Dorsolateral prefrontal cortex (tissue), 122 donors: ENCODE measurements at places on chromosomes 6 and 20. TPM values are rescaled to one million over a fixed set of nuclear protein-coding genes. Genes with fewer than 3 reads are reported as not detected.

DNA sequence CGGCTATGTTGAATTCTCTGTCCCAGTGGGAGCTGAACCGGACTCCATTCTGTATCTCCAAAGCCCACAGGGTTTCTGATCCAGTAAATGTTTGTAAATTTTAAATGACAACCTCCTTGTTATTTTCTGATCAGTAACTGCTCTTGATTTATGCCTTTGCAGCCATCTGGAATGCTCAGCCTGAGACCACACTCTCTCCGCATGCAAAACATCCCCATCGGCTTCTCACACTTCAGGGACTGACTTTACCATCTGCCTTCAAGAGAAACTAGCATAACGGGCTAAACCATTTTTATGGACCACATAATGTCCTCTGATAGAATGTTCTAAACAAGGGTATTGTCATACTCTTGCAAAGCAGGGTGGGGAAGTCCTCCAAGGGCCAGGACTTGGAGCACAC, 94.5 kb upstream of the FOXQ1 start:
- no peak for DNase-seq

DNA sequence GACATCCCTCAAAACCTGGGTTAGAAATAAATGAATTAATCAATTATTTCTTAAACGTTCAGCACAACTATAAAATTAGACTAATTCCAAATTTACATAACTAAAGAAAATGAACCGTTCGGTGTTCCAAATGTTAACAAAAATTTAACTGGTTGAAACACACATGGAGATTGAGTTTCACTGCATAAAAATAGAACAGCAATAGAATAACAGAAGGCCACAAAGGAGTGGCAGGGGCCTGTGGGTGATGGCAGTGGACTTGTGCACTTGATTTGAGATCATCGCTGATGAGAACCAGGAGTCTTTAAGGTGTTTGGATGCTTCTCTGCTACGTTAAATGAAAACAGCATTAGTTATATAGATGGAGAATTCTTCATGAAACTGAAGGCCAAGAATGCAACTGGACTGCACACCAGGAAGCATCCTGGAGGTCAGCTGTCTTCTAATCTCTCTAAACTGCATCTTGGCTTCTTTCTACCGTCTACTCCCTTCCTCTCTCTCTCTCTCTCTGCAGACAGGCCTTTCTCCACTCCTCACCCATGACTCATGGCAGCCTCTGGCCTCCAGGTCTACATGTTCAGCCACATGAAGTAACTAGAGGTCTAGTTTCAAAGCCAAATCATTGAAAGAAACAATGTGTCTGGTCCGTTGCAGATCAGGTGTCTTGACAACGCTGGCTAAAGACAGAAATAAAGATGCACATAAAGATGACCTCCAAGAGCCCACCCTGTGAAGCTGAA, 111.3 kb downstream of the SIM1 start:
- DNase-seq = no peak

DNA sequence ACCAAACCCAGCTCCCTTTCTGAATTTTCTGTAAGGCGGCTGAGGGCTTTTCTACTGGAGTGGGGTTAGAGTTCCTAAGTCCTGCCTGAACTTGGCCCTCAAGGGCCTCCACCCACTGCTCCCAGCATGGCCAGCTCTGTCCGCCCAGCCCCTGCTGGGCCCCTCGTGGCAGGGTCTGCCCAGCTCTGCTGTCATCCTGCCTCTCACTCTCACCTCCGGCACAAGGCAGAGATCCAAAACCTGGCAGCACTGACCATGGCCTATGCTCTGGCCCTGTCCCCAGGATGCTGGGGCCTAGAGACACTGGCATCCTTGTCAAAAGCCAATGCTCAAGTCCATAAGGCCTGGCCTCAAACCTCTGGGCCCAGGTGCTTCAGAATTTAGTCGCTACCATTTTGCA, 61.1 kb downstream of the TAF4 start:
- DNase-seq = no peak

- DNase-seq = peak; percentile 37
These were observed 386.5 kb upstream of the SULF2 start for GRCh38 chr20:48171626-48172356.

- DNase-seq = no peak
These were observed 20.2 kb downstream of the MCUR1 start for GRCh38 chr6:13794184-13794583.

- no peak for DNase-seq
These were observed 222.8 kb downstream of the KIF16B start for GRCh38 chr20:16350465-16350864.

Gene LY6G5B
- 19.5 TPM for total RNA-seq

Gene HLA-DQA1
- 3.0 TPM for total RNA-seq

DNA sequence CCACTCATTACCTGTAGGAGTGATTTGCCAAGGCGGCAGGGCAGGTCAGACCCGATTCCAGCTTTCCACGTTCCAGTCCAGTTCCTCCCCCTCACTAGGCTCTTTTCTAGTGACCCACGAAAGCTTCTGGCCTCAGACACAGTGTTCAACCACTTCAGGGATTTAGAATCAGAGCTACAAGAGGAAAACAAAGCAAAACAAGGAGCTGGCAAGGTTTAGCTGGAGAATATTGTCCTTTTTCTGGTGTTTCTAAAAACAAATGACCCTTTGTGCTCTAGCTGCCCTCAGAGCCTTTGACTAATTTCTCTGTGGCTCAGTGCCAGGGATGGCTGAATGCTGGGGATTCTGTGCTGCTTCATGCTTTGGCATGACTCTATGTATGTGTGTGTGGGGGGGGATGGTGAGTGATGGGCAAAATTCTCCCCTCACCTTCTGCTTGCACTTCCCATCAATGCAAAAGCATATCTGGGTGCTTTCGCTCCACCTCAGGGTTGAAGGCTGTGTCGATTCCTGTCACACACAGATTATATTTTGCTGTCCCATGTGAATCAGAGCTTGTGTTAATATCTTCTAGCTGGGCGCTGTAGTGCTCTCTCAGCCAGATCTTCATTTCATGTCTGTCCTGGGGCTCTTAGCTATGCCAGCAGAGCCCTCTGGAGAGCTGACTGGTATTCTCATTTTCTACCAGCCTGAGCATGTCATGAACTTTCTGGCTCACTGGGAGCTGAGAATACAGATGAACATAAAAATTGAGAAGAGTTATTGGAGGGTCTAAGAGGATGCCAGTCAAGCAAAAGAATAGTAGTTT, 19.3 kb upstream of the NEDD9 start:
- DNase-seq = peak; percentile 65

DNA sequence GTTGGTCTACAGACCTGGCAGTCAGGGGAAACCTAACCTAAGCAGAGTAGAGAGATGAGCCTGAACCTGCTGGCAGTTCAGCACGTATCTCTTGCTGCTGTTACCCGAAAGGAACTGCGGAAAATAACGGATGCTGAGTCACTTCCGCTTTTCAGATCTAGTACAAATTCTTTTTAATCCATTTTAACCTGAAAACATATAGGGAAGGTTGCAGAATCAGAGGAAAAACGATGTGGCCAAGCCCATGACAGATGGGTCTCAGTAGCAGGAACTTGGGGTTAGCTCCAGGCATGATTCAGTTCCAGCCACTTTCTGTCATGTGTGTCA, 351.9 kb upstream of the PRND start:
- DNase-seq = no peak

Gene PTPRK
- 136 TPM for total RNA-seq

GRCh38 chr6:27312950-27313271, 838 bp upstream of the POM121L2 start:
- DNase-seq = no peak

GRCh38 chr6:96947055-96947454, 22.5 kb downstream of the KLHL32 start:
- DNase-seq = no peak

DNA sequence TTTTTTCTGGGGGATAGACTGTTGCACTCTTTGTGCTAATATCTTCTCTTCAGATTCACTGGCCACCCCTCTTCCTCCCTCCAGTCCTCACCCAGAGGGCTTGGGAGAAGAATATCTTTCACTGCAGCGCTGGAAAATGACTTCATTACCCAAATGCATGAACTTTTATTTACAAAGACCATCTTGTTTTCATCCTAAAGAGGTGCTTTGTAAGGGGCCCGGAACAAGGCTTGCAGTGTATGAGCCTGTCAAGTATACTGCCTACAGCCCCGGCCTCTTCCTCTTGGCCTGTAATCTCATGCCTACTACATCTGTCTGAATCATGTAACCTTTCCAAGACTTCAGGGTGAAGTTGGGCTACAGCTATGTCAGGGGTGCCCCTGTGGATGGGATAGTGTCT, 554 bp upstream of the LAMA4 start:
- DNase-seq = no peak

- DNase-seq = peak; percentile 66
These were observed 120.9 kb downstream of the SYCP2 start for GRCh38 chr20:59812286-59813125.

DNA sequence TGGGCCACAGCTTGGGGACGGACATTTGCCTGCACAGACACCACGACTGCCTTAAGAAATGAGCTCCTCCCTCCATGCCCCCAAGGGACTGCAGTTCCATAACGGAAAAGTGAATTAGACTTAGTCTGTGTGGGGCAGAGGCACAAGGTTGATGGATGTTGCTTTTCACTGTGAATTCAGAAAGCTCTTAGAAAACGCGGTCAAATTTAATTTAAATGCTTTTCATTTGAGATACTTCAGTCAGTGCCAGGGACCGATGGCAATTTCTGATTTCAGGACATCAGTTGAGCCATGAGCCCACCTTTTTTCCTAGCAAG, 356.4 kb downstream of the KIF16B start:
- DNase-seq = no peak

DNA sequence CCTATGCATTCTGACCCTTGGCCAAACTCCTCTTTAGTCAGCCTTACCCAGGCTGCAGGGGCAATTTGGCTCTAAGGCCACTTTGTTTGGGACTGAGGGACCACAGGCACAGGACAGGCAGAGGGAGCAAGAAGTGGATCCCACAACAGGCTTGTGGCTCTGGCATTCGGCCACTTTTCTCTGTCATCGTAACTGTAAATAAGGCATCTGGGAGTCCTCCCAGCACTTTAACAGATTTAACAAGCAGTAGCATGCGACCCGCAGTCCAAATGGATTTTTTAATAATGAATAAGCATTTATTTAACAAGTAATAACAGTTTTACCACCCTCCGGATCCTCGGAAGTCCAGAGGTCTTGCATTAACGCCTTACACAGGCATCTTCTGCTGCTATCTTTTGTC, 16.1 kb upstream of the CDH22 start:
- no peak for DNase-seq

Gene BPIFB2
- total RNA-seq = not detected

Gene SCRT2
- 2.5 TPM for total RNA-seq

DNA sequence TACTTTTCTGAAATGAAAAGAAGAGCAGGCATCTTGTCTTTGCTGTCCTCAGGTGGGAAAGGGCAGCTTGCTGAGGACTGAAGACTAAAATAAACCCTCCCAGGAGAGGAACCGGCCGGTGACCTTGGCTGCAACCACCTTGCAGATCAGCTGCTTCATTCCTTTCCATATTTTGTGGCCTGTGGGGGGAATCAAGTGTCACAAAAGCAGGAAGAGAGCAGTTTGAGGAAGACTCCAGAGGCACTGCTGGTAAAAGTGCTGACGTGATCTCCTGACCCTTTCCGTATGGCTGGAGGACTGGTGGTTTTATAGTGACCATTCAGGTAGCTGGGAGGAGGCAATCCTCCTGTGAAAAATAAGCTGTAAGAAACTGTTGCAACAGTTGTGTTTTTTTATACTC, 157.0 kb downstream of the PLCB4 start:
- no peak for DNase-seq

GRCh38 chr6:144053601-144054000, 41.8 kb downstream of the SF3B5 start:
- no peak for DNase-seq

Gene TMEM200A
- 4.1 TPM for total RNA-seq

GRCh38 chr6:139407718-139408222, 33.3 kb upstream of the CITED2 start:
- no peak for DNase-seq

GRCh38 chr6:33826537-33826936, 22.7 kb upstream of the MLN start:
- DNase-seq = no peak

Gene SLC4A11
- 8.3 TPM for total RNA-seq

GRCh38 chr6:42222448-42222847, 4.8 kb upstream of the MRPS10 start:
- DNase-seq = no peak

Gene NOX3
- total RNA-seq = not detected

Gene RIPPLY2
- total RNA-seq = 18.9 TPM

DNA sequence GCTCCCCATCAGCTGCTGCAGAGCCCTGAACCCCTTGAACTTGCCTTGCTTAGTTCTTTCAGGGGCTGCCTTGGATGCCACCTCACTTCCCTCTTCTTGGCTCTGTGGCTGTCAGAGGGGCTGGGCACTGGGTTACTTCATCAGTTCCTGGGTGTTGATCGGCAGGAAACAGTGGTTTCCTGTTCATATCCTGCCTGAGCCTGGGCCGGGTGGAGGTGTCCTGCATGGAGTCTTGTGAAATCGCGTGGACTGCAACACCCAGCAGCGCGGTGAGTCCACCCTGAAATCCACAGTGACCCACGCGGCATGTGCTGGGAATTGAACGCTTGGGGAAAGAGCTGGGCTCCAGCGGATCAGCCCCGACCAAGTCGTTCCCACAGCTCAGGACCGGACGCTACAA, 97.5 kb downstream of the CDH26 start:
- no peak for DNase-seq

DNA sequence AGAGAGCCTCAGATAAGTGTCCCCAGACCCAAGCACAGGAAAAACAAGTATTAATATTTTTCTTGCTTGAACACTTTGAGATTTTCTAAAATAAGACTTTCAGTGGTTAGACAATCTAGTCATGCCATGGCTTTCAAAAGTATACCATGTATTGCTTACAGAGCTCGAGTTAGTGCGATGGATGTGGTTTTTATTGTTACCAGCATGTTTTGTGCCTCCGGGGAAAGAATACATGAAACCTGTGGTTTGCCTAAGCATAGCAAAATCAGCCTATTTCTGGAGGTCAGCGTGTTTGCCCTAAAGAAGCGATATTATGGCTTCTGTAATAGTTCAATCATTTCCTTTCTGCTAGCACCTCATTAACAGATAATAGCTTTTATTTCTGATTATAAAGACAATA, 21.6 kb downstream of the RIN2 start:
- no peak for DNase-seq

DNA sequence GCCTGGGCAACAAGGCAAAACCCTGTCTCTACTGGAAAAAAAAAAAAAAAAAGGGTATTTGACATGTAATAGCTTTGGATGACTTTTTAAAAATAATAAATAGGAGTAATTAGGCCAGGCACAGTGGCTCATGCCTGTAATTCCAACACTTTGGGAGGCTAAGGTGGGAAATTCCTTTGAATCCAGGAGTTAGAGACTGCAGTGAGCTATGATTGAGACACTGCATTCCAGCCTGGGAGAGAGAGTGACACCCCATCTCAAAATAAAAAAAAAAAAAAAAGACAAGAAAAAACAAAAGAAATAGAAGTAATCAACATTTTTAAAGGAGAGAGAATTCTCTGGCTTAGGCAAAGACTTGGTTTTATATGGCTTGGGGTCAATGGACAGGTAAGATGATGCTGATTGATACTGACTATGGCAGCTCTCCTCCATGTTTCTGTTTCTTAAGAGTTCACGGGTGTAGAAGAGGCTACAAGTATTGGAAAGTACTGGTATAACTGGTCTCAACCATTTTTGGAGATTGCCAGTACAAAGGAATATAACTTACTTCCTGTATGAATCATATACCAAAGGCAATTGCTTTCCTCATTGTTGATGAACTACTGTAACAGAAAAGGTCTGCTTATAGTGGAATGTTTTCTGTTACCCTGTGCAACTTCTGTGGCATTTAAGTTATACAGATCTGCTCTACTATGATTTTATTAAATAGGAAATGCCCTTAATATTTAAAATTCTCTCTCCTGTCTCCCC, 10.1 kb downstream of the MAP3K5 start:
- DNase-seq = no peak
